ENCODE measurements at places on chromosomes 7 and 10. TPM values are rescaled to one million over a fixed set of nuclear protein-coding genes. Genes with fewer than 3 reads are reported as not detected.

DNA sequence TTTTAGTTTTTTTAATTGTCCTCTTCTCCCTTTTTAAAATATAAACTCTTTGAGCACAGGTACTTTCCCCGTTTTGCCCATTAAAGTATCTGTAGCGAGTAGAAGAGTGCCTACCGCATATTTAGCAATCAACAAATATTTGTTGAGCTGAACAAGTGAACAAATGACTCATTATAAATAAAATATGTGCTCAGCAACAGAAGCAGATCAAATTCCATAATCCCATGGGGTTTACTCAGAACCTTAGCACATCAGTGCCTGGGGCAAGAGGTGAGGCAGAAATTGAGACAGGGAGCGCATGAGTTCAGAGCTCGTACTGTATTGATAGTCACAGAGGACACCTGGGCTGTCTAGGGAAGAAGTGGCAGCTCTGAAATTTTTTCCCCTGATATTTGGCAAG is 161.0 kb downstream of the SEM1 start:
- H3K27me3 ChIP-seq, result no peaks in the 10 kb centered on the region
- no peaks in the 10 kb centered on the region for H3K36me3 ChIP-seq
- DNase-seq, result no peak
- H3K27ac ChIP-seq, result no peak overlapping the region
- H3K4me3 ChIP-seq, result no peak overlapping the region
- no peaks in the 10 kb centered on the region for H3K4me1 ChIP-seq

Gene SLC29A4
- total RNA-seq, result 11.8 TPM

DNA sequence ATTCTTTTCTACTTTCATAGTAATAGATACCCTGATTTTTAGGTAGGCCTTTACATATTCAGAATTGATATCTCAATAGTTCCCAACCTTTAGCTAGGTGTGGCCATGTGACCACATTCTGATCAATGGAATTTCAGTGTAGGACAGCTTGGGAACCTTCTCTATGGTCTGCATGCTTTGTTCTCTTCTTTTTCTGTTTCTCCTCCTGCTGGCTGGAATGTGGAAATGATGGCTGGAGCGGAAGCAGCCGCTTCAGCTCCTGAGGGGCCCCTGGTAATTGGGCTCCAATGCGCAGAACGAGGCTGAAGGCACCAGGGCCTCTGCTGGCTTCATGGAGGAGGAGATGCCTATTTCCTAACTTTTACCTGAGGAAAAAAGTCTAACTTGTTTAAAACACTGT is 152.6 kb downstream of the ZMYND11 start:
- H3K4me1 ChIP-seq, result no peaks in the 10 kb centered on the region
- H3K27ac ChIP-seq, result no peak overlapping the region
- DNase-seq, result no peak
- peaks cover 5% of the 10 kb centered on the region for H3K36me3 ChIP-seq
- H3K4me3 ChIP-seq, result no peak overlapping the region
- no peaks in the 10 kb centered on the region for H3K27me3 ChIP-seq

Gene SGCE
- total RNA-seq, result 22.4 TPM

DNA sequence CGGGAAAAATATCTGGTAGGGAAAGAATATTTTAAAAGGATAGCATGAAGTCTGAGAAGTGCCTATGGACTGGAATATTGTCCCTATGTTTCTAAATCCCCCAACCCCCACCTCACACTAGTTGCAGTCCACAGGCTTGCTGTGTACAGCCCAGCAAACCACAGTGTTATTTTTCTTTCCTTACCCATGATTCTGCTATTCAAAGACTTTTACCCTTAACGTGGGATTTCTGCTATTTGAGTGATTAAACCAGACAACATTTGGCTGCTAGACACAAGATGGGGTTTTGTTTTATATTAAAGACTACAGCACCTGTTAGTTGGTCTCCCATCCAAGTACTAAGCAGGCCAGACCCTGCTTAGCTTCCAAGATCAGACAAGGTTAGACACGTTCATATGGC is 120.5 kb upstream of the MYO3A start:
- H3K36me3 ChIP-seq, result no peaks in the 10 kb centered on the region
- H3K4me3 ChIP-seq, result no peak overlapping the region
- no peaks in the 10 kb centered on the region for H3K27me3 ChIP-seq
- DNase-seq, result no peak
- no peaks in the 10 kb centered on the region for H3K4me1 ChIP-seq

Data from pancreas (tissue), 10 donors.